ENCODE measurements at places on chromosomes 7 and 10.

DNA sequence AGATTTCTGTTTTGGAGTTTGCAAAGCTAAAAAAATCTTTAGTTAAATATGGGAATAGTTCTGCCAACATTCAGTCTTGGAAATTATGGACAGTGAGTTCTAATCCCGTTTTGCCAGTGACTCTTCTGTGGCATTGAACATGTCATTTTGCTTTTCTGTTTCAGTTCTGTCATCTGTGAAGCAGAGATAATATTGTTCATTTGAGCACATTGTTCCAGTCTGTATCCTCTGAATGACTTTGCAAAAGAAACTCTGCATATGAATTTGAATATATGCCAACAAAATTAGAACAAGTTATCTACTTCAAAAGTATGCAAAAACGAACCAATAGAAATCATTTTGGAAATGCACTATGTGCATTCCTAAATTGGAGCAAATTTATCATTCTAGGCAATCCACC is 746.0 kb upstream of the POT1 start:
- no peaks in the 10 kb centered on the region for H3K4me1 ChIP-seq
- H3K4me3 ChIP-seq = no peak overlapping the region
- no peaks in the 10 kb centered on the region for H3K27me3 ChIP-seq
- H3K27ac ChIP-seq = no peak overlapping the region

DNA sequence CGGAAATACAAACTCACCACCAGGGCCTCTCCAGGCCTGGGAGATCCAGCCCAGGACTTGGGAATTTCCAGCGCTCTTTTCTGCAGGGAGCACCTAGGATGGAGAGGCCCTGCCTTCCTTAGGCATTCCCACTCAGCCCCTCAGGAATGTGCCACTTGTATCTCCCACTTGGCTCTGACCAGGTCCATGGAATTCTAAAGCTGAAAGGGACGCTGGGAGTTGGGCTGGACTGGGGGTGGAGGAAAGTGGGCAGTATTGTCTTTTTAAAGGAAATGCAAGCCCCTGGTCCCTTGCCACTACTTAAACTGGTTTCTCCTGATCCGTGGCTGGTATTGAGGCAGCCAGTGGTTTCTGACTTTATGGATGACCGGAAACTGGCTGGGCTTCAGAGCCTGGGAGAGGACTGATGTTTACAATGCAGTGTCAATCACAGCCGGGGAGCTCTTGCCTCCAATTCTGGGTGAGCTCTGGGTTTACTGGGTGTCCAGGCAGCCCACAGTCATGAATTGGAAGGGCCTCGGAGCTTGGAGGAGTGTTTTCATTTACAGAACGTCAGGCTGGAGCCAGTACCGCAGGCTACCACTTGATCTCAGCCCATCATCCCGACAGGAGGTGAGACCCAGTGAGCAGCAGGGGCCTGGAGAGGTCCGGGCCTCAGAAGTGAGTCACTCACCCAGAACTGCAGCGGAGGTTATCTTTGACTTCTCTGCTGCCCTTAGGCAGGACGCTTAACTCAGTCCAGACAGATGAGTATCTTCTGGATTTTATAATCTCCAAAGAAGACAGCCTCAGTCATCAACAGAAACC is 27.3 kb downstream of the AGAP3 start:
- no peak for DNase-seq
- no peak overlapping the region for H3K27ac ChIP-seq
- no peak overlapping the region for H3K4me3 ChIP-seq
- no peaks in the 10 kb centered on the region for H3K36me3 ChIP-seq

DNA sequence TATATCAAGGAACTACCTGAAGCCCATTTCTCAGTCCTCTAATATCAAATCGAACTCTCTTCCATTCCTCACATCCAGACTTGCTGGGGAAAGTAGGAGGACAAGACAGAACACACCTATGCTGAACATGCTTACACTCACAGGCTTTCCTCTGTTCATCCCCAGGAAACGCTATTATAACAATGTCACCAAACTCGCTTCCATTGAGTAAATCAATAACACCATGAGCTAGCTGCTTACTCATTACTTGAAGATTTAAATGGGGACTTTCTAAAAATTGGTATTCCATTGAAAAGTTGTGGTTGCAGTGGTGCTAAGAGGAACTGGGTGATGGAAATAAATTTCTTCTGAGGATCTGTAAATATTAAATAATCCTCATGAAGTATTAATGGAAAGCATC is 88.8 kb downstream of the SLC25A13 start:
- DNase-seq = no peak
- H3K36me3 ChIP-seq = no peaks in the 10 kb centered on the region
- H3K27me3 ChIP-seq = no peaks in the 10 kb centered on the region
- H3K27ac ChIP-seq = no peak overlapping the region
- H3K4me1 ChIP-seq = peaks cover 36% of the 10 kb centered on the region

GRCh38 chr7:4878336-4879335 is 4.9 kb downstream of the RADIL start:
- no peak overlapping the region for H3K4me3 ChIP-seq
- no peak overlapping the region for H3K27ac ChIP-seq
- no peak for DNase-seq
- no peaks in the 10 kb centered on the region for H3K27me3 ChIP-seq

DNA sequence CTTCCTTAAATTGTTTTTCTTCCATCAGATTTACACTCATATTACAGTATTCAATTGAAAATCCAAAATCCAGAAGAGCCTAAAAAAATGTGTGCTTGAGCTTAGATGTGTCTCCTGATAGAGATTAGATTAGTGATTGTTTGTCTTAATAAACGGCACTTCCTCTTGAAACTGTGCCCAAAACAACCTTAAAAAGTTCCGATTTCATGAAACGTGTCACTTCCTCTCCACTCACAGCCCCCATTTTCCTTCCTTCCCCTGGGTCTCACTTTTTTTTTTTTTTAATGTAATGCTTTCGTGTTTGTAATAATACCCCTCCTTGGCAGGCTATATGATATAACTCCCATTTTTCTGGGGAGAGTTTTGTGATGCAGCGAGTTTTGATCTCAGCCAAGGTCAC is 114.8 kb upstream of the ADO start:
- DNase-seq = no peak
- no peak overlapping the region for H3K27ac ChIP-seq
- no peaks in the 10 kb centered on the region for H3K27me3 ChIP-seq
- no peak overlapping the region for H3K4me3 ChIP-seq
- no peaks in the 10 kb centered on the region for H3K4me1 ChIP-seq
- no peaks in the 10 kb centered on the region for H3K36me3 ChIP-seq

- no peaks in the 10 kb centered on the region for H3K36me3 ChIP-seq
- H3K27ac ChIP-seq = no peak overlapping the region
- H3K4me1 ChIP-seq = no peaks in the 10 kb centered on the region
Observed at GRCh38 chr7:41063116-41063515, 639.8 kb downstream of the INHBA start.

DNA sequence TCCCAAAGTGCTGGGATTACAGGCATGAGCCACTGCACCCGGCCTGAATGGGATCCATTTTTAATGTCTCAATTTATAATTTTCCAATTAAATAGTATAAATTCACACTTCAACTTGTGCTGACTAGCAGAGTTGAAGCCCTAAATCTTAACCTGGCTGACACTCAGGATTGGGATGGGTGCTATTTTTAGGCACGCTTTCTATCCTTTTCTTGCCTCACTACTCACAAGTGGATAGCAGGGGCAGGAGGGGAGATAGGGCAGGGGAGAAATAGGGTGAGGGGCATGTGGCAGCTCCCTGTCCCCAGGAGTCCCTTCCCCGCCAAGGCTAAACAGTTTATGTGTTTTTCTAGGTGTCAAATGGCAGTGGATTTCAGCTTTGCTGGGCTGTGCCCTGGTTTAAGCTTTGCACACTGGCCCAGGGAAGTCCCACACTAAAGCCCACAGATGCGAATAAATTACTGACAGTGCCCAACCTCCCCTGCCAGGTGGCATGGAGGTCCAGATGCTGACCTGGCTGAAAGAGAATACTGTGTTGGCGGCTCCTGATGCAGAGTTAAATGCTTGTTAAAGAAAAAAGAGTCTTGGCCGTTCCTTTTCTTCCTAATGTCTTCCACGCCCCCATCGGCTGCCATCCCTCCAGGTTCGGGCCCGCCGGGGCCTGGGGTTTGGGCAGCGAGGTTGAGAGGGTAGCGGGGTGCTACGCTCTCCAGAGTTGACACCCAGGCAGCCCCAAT is 36.2 kb upstream of the EFCAB10 start:
- H3K4me1 ChIP-seq = no peaks in the 10 kb centered on the region
- DNase-seq = no peak
- no peaks in the 10 kb centered on the region for H3K36me3 ChIP-seq
- no peak overlapping the region for H3K4me3 ChIP-seq

DNA sequence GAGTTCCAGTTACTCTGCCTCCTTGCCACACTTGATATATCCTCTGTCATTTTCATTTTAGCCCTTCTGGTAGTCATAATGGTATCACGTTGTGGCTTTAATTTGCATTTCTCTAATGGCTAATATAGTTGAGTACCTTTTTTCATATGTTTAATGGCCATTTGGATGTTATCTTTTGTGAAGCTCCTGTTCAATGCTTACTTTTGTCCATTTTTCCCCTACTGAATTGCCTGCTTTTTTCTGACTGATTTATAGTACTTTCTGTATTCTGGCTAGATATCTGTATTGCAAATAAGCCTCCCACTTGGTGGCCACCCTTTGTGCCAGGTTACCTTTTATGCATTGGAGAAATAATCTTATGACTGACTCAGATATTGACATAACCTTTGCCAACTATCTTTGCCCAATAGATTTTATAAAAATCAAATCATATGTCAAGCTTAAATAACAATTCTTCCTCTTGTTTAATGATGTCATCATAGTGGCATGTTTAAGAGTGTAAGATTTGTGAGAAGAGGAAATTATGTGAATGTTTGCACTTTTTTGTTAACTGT is 50.6 kb downstream of the PRPF18 start:
- H3K27ac ChIP-seq = no peak overlapping the region
- no peaks in the 10 kb centered on the region for H3K27me3 ChIP-seq
- no peaks in the 10 kb centered on the region for H3K4me1 ChIP-seq
- DNase-seq = no peak
- no peak overlapping the region for H3K4me3 ChIP-seq

DNA sequence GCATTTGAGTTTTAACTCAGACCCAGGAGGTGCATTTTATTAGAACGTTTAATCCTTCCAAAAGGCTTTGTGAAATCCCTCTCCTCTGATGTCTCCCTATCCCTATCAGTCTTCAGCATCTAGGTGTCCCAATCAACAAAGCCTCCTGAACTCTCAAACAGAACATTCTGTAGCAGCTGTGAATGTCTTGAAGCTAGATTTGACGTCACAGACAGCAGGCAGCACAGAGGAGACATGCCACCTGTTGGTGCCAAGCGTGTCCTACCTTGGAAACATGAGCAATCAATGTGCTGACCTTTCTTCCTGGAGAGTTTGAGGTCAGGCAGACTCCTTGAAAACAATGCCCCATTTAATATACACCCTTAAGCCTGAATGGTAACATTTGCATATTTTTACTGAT is 125.5 kb downstream of the RNLS start:
- no peaks in the 10 kb centered on the region for H3K4me1 ChIP-seq
- no peaks in the 10 kb centered on the region for H3K27me3 ChIP-seq
- DNase-seq = no peak
- H3K36me3 ChIP-seq = no peaks in the 10 kb centered on the region

DNA sequence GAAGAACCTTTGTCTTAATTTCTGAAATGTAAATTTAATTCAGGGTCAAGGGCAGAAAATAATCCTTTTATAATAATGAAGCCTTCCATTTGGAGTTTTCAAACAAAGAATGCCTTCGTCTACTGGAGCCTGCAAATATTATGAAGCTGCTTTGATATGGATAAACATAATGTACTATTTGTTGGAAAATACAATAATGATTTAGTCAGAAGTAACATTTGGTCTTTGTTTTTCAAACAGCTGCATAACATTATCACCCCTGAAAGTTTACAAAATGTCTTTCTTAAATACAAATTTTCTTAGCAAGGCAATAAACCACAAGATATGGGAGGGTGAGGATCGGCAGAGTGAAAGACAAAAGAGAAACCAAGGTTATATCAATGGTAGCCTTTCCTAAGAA is 41.5 kb downstream of the TMEM26 start:
- no peaks in the 10 kb centered on the region for H3K36me3 ChIP-seq
- peaks cover 12% of the 10 kb centered on the region for H3K4me1 ChIP-seq
- no peak overlapping the region for H3K27ac ChIP-seq
- no peak for DNase-seq

DNA sequence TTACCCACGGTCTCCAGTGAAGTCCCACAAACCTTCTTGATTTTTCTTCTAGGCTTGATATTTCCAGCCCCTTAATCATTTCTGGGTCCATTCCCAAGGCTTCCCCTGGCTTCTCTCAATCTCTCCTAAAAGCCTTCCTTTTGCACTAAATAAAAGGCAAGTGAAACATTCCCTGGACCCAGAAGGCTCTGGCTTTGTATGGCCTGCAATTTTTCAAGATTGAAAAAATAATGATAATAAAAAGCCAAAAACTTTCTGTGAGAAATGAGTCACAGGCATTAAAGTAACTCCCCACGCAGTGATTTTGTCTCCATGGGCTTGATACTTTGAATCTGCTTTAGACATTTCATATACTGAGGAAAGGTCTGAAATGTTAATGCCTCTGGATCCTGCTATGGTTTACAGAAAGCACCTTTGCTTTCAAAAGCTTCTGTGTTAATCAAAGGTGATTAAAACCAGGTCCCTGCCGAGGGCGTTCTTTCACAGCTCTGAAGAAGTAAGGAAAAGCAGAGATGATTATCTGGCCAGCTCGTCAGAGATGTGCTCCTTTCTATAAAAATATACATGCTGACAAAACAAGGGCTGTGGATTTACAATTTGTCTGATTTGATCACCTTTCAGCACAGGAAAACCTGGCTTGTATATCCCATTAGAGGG is 118.9 kb upstream of the TMEM72 start:
- H3K4me3 ChIP-seq = no peak overlapping the region
- no peak overlapping the region for H3K27ac ChIP-seq
- DNase-seq = no peak
- H3K4me1 ChIP-seq = peaks cover 6% of the 10 kb centered on the region

- no peaks in the 10 kb centered on the region for H3K36me3 ChIP-seq
- DNase-seq = no peak
- no peaks in the 10 kb centered on the region for H3K27me3 ChIP-seq
- no peaks in the 10 kb centered on the region for H3K4me1 ChIP-seq
- no peak overlapping the region for H3K27ac ChIP-seq
Observed at GRCh38 chr10:71089162-71089561, 123.2 kb upstream of the UNC5B start.

DNA sequence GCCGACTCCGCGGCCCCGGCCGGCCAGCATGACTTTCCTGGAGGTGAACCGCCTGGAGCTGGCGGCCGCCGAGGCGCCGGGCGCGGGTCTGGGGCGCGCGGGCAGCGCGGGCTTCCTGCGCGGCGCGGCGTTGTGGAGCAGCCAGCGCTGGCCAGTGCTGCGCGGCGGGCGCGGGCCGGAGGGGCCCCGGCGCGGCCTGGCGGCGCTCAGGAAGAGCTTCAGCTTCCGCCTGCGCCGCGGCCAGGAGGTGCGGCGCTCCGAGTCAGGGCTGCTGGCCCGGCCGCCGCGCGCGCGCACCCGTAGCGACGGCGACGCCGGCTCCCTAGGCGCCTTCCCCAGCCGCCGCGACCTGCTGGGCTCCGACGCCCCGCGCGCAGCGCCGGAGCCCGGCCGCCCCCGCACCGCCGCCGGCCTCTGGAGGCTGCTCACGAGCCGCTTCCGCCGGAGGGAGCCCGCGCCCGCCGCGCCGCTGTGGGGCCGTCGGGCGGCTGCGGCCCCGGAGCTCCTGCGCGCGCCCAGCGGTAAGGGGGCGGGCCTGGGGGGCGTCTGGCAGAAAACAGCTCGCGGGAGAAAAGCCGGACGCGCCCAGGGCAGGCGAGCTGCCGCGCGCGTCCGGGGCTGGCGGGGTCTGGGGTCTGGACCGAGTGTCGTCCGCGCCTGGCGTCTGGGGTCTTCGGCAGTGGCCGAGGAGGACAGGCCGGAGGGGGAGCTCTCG is 29.0 kb downstream of the AGAP3 start:
- H3K4me1 ChIP-seq = no peaks in the 10 kb centered on the region
- no peak for DNase-seq
- H3K27ac ChIP-seq = no peak overlapping the region
- H3K27me3 ChIP-seq = no peaks in the 10 kb centered on the region
